ENCODE measurements at places on chromosomes 4 and X.
A peak's percentile ranks its signal among the peaks of the same experiment; 100 is the strongest.

DNA sequence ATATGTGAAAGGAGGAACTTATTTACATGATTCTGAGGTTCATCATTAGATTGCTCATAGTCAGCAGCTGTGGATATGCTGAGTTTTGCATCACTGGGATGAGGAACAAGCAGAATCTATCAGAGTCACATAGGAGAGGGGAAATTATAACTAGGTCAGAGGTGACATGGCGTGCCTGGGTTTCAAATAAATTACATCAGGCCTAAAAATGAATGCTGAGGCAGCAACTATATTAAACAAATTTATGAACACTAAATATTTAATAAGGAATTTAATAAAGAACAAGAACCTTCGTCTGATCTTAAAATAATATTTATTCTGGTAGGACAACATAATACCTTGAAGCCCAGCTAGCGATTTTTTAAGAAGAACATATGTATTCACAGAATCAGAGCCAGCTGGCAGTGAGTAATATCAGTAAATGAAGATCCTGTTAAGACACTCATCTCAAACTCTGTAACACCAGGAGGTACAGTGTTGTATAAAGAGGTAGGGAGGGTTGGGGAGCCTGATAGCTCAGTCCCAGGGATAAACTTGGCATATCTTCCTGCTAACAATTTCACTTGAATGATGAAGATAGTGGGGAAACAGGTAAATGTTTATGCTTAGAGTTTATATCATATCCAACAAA lies 60.9 kb upstream of the HS3ST1 start:
- DNase-seq = no peak

DNA sequence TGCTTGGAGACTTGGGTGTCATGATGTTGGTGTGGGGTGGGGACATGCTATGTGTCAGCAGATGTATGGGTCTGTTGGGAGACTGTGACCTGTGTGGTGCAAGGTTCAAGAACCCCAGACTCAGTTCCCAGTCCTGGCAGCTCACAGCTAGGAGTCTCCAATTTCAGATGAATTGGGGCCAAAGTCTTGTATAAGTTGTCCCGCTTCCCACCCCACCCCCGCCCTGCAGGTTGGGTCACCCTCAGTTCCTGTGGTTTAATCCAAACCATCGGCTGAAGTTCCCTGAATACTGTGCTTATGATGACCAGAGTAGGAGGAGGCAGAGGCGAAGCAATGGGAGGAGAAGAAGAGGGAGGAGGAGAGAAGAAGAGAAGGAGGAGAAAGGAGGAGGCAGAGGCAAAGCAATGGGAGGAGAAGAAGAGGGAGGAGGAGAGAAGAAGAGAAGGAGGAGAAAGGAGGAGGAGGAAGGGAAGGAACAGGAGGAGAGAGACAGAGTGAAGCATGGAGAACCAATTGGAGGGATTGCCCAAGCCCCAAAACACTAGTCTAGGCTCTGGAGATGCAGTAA lies 112.6 kb downstream of the EFNB1 start:
- DNase-seq = no peak

GRCh38 chr4:170526471-170526870 lies 436.7 kb upstream of the AADAT start:
- no peak for DNase-seq

- no peak for DNase-seq
Measured at GRCh38 chr4:30601070-30601865, 118.9 kb upstream of the PCDH7 start.

GRCh38 chrX:35809781-35810180 lies 11.6 kb downstream of the MAGEB16 start:
- DNase-seq = no peak

DNA sequence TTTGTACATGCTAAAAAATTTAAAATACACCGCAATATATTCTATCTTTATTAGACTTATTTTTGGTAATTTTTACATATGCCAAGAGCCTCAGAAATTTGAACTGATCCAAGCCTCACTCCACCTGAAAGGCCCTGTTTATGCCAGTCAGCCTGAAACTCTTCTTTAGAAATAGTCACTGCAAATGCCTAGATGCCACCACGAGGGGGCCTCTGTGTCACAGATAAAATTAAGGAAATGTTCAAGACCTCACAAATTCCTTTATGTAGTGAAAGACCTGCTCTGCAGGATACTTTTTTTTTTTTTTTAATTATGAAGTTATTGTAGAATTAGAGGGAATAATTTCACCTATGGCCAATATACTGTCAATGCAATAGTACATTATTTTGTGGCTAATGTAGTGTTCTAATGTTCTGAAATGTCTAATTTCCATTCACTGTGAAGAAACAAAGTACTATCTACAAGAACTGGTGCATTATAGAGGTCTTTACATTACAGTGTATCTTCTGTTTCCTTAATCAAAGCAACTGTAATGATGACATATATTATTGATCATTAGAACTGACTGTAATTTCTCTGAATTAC lies 69.8 kb downstream of the DTHD1 start:
- DNase-seq = peak; percentile 48
